ENCODE measurements at places on chromosomes 16 and 17.

DNA sequence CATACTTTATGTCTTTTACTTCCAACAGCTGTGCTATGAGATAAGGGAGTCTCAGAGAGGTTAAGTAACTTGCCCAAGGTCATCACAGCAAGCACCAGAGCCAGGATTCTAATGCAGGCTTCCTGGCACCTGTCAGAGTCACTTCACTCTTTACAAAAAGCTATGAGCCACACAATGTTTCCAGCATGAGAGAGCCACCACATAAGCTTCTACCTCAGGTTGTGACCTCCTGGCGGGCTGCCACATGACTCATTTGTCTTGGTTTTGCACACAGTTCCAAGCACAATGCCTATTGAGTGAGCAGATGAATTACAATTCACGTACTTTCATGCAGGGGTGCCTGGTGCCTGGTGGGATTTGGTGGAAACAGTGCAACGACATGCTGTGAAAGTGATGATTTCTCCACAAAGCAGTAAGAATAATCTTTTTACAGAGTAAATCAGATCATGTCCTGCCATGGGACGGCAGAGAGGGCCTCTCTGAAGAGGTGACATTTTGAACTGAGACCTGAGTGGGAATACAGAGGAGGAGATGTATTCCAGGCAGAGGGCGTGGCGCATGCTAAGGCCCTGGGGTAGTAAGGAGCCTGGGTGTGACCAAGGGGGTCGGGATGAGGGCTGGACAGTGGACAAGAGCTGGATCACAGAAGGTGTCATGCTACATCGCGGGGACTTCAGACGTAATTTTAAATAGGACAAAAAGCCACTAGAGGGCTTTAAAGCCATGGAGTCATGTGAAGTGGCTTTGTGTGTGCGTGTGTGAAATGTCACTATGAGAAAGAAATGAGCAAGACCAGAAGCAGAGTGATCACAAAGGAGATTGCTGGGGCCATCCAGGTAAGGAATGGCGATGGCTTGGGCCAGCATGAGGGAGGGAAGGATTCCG lies 53.4 kb downstream of the CACNG3 start:
- no peak for DNase-seq

DNA sequence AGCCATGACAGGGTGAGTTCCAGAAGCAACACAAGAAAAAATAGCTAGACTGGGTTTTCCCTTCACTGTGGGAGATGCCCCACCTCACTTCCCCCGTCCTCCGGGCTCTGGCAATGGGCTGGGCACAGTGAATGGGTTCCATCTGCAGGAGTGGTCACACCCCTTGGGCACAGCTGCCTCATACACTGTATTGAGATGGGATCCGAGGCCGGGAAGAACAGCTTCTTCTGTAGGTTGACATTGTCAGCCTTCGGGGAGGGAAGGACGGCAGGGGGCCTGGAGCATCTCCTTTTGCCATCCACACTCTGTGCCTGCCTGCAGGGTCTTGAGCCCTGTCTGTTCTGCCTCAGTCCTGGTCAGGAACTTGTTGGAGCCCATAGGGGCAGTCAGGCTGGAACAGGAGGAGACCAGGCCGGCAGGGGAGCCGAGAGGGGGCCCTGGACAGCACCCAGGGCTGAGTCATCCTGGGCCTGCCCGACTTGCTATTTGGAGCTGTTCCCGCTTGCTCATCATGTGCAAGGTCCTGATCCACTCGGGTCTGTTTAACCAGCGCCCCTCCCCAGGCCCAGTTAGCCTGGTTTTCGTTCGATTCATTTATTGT lies 286.7 kb downstream of the SEC14L1 start:
- DNase-seq: no peak

DNA sequence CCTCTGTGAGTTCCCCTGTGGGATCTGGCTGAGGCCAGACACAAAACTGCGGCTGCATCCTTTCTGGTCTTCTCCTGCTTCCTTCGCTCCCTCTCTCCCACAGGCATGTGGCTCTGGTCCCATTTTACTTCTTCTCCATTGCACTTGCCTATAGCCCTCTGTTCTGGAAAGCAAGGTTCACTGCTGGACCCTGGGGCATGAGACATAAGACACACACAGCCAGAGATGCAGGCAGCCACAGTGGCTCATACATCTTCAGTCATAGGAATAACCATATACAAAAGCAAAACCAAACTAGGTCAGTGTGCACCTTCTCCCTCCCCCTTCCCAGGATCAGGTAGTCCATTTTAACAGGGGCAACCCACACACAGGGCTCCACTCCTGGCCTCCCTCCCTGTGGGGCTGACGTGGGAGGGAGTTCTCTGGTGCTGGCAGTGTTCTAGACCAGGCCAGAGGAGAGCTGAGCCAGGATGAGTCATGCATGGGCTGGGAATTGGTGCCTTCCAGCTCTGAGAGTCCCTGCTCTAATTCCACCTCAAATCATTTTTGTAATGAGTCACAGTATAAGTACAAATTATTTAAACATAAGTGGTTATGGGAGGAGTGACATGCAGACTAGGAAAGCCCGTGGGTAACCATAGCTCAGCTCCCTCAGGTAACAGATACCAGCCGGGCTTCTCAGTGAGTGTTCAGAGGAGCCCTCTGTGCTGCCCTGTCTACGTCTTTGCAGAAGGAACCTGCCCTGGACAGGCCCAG lies 58.0 kb downstream of the ASIC2 start:
- DNase-seq: no peak

GRCh38 chr17:7045492-7046126 lies 1.7 kb upstream of the SLC16A11 start:
- DNase-seq: no peak

GRCh38 chr16:72921620-72922019 lies 126.3 kb downstream of the ZFHX3 start:
- no peak for DNase-seq

All from stimulated activated CD8-positive, alpha-beta memory T cell treated with anti-CD3 and anti-CD28 coated beads, Interleukin-4, amount 100 ng/mL, for 4 hours (primary cell).